ENCODE measurements at places on chromosomes 6 and 20.

DNA sequence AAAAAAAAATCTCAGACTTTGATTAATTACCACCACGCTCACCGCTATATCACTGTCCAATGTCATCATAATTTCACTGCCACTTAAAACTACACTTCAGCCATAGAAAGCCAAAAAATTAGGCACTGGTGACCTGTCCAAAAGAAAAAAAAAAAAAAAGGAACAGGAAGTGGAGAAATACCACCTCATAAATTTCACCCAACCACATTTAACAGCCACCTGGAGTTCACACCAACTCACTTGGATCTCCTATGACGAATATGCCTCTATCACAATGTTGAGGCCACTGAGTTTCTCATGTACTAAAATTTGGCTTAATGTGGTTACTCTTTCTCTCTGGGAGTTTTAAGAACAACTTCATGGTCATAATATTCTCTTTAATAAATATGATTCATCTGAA lies 237.5 kb upstream of the RSPO3 start:
- no peak for DNase-seq

- no peak for DNase-seq
These were observed 10.5 kb upstream of the MAVS start for GRCh38 chr20:3836132-3836531.

- DNase-seq = no peak
These were observed 17.2 kb downstream of the MCM9 start for GRCh38 chr6:118917546-118918328.

DNA sequence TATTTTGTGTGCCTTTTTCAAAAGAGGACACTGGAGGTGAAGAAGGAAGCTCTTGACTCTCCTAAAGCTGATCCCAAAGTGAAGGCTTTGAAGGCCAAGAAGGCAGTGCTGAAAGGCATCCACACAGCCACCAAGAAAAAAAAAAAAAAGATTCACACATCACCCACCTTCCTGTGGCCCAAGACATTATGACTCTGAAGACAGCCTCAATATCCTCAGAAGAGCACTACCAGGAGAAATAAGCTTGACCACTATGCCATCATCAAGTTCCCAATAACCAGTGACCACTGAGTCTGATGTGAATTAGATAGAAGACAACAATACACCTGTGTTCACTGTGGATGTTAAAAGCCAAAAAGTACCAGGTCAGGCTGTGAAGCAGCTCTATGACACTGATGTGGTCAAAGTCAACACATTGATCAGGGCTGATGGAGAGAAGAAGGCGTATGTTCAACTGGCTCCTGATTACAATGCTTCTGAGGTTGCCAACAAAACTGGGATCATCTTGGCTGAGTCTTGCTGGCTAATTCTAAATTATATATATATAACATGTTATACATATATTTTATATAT lies 59.4 kb downstream of the PLCG1 start:
- no peak for DNase-seq

GRCh38 chr20:9015984-9016324 lies 52.9 kb upstream of the PLCB4 start:
- no peak for DNase-seq

DNA sequence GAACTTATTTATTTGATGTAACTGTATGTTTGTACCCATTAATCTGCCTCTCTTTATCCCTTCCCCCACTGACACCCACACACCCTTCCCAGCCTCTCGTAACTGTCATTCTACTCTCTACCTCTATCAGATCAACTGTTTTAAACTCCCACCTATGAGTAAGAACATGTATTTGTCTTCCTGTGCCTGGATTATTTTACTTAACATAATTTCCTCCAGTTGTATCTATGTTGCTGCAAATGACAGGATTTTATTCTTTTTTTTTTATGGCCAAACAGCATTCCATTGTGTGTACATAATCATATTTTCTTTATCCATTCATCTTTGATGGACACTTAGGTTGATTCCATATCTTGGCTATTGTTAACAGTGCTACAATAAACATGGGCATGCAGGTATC lies 49.3 kb downstream of the PHACTR2 start:
- no peak for DNase-seq

- no peak for DNase-seq
These were observed 293.5 kb downstream of the UTRN start for GRCh38 chr6:144578385-144579350.

DNA sequence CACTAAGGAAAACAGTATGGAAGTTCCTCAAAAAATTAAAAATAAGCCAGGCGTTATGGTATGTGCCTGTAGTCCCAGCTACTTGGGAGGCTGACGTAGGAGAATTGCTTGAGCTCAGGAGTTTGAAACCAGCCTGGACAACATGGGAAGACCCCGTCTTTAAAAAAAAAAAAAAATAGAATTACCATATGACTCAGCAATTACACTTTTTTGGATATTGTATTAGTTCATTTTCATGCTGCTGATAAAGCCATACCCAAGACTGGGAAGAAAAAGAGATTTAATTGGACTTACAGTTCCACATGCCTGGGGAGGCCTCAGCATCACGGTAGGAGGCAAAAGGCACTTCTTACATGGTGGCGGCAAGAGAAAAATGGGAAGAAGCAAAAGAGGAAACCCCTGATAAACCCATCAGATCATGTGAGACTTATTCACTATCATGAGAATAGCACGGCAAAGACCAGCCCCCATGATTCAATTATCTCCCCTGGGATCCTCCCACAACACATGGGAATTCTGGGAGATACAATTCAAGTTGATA lies 10.8 kb upstream of the SMIM29 start:
- no peak for DNase-seq

GRCh38 chr6:40425192-40425919 lies 161.8 kb downstream of the LRFN2 start:
- no peak for DNase-seq

DNA sequence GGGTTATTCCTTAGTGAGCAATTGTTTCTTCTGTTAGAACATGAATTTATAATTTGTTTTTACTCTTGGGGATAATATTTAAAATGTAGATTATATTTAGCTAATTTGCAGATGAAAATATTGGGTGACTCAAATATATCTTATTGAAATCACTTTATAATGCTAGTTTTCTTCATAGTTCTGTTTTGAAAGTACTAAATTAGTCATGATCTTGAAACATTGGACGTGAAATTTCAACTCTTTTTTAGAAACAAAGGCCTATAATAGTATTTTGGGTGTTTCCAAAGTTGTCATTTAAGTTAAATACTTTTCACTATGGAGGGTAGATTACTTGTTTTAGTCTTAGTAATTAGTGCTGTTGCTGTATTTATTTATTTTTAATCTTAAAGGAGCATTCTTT lies 250.9 kb downstream of the UTRN start:
- DNase-seq = no peak

DNA sequence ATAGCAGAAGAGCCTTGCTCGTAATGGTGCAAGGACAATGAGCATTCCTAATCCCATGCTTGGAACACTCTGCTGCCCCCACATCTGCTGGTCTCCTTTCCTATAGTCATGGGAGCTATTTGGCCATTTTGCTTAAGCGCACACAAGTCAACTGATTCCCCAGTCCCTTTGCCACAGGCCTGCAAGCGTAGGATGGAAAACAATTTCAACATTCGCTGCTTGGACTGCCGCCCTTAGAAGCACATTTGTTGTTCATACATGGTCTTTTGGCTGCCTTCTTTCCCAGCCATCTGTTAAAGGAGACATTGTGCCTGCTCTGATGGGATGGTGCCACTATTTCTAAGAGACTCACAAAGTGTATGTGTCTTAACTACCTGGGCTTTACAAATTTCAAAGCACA lies 96.9 kb downstream of the RFX6 start:
- no peak for DNase-seq

GRCh38 chr6:54188846-54189245 lies 77.6 kb downstream of the MLIP start:
- no peak for DNase-seq

DNA sequence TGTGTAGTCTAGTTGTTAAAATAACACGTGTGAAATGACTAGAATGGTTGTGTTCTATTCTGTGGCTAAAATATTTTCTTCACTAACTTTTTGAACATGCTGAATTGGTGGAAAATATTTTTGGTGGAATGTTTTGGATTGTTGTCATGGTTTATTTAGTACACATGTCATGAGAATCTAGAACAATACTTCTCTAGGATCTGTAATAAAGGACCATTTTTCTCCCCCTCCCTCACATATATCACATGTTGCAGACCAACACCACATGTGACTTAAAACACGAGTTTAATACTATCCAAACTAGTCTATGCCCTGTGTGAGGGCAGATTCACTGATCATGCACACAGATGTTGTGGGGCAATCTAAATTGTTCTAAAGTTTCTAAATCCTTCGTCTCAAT lies 29.2 kb downstream of the FIG4 start:
- no peak for DNase-seq

GRCh38 chr6:34773916-34774315 lies 16.6 kb downstream of the SNRPC start:
- DNase-seq = no peak

GRCh38 chr6:150392452-150393220 lies 23.8 kb downstream of the IYD start:
- no peak for DNase-seq

DNA sequence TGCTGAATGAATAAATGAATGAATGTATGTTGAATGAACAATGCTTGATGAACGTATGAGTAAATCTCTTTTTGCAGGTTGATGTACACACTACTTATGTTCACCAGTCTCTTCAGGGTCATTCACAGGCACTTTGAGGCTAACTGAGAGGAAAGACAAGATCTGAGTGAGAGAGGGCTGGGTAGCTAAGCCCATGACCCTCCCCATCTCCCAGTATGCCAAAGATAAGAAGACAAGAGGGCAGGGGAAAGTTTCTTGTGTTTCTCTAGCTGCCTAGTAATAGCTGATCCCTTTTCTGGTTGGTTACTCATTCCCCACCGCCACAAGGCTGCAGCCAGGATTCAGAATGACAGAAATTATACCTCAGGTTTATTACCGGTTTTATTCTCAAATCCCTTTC lies 90.7 kb downstream of the CEP57L1 start:
- DNase-seq = no peak

- DNase-seq = no peak
These were observed 112.6 kb downstream of the TMEM170B start for GRCh38 chr6:11650025-11650696.

GRCh38 chr6:26576929-26577719 lies 19.6 kb upstream of the ABT1 start:
- no peak for DNase-seq

- DNase-seq = no peak
These were observed 82.4 kb downstream of the RTN4IP1 start for GRCh38 chr6:106546691-106547414.

DNA sequence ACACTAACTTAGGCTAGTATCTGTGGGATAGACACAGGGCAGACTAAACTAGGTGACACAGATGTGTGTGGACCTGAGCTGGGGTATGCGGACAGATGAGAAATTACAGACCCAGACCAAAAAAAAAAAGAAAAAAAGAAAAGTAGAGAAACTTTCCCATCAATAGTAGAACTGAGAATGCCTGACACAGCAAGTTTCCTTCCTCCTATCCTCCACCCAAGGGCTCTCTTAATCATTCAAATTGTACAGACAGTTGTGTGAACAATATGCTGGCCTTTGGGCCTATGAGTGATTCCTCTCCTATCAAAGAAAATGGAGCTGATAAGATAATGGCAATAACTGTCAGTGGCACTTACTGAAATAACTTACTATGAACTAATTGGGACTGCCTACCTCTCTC lies 226.7 kb upstream of the PRDM1 start:
- DNase-seq = no peak

GRCh38 chr6:154143753-154144152 lies 104.7 kb downstream of the OPRM1 start:
- no peak for DNase-seq

GRCh38 chr6:137890983-137891537 lies 24.0 kb downstream of the TNFAIP3 start:
- DNase-seq = no peak

DNA sequence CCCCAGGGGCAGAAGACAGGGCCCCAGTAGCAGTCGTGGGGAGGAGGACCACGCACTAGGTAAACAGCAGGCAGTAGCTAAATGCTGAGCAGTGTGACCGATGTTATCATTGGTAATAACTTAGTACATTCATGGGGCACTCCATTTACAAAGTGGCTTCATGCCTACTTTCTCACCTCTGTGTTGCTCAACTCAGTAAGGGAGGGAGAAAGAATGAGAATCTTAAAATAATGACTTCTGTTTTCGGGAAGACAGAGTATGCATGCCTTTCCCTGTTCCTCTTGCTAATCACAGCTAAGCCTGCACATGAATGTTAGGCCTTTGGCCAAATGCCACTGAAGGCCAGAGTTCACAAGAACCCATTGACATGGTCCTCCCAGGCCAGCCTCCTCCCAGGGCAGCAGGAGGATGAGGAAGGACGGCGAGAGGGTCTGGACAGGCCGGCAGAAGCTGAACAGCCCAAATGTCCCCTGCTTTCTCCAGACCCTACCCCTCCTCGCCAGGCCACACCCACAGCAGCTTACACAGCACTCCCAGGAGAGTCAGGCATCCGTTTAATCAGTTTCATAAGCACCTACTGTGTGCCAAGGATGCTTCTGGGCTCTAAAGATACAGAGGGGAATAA lies 183.4 kb downstream of the ANKRD60 start:
- DNase-seq = peak; percentile 13

- DNase-seq = no peak
These were observed 33.5 kb upstream of the TCF21 start for GRCh38 chr6:133855276-133855990.

DNA sequence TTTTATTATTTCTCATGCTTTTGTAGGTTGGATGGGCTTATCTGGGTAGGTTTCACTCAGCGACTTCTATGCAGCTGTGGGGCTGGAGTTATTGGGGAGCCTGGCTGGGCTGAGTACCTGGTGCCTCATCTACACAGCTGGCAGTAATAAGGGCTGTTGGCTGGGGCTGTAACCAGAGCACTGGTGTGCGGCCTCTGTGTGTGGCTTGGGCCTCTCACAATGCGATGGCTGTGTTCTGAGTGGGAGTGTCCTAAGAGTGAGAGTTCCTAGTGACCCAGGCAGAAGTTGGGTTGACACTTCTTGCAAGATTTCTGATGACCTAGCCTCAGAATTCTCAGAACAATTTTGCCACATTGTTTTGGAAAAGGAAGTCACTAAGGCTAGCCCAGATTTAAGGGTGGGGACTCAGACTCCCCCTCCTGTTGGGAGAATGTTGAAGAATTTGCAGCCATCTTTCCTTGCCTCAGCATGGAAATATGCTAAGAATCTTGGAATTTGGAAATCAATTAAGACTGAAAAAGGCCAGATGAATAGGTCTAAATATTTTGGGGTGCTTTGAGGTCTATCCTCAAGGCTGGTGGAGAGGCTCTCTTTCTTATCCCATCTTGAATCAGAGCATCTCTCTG lies 158.8 kb downstream of the SCP2D1 start:
- no peak for DNase-seq

GRCh38 chr6:53426667-53427270 lies 78.0 kb upstream of the ELOVL5 start:
- DNase-seq = no peak

DNA sequence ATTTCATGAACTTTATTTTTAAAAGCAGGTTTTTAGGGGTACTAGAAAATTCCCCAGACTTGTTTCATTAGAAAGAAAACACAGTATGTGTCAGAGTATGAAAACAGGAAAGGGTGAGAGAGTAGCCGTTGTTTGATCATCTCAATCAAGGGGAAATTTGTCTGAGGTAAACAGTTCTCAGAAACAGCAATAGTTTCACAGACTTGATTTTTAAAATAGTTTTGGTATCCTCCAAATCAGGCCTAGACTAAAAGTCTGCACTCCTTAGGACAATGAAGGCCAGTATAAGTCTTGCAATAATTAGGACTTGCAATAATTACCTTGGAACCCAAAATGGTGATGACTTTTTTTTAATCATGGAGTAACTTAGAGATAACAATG lies 176.6 kb upstream of the TAB2 start:
- DNase-seq = no peak
